ENCODE measurements at places on chromosomes 16 and 17.

DNA sequence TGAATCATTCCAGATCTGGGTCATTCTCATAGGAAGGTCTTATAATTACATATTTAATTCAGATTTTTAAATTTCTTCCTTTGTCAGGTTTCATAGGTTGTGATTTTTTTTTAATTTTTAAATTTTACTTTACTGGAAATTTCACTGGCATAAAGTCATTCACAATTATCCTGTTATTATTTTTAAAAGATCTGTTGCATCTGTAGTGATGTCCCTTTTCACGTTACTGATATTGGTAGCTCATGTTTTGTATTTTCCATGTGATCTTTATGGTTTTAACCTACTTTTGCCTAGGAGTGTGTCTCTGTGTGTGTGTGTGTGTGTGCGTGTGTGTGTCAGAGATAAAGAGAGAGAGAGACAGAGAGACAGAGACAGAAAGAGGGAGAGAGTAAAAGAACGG is 216.6 kb upstream of the KCNJ16 start:
- no peak for DNase-seq

- no peak for DNase-seq
These were observed 10.2 kb downstream of the TOP2A start for GRCh38 chr17:40407460-40407859.

- no peak for DNase-seq
These were observed 37.0 kb upstream of the CDC42EP4 start for GRCh38 chr17:73348829-73349095.

GRCh38 chr16:30184891-30185682 is 1.7 kb downstream of the CORO1A start:
- DNase-seq: no peak

DNA sequence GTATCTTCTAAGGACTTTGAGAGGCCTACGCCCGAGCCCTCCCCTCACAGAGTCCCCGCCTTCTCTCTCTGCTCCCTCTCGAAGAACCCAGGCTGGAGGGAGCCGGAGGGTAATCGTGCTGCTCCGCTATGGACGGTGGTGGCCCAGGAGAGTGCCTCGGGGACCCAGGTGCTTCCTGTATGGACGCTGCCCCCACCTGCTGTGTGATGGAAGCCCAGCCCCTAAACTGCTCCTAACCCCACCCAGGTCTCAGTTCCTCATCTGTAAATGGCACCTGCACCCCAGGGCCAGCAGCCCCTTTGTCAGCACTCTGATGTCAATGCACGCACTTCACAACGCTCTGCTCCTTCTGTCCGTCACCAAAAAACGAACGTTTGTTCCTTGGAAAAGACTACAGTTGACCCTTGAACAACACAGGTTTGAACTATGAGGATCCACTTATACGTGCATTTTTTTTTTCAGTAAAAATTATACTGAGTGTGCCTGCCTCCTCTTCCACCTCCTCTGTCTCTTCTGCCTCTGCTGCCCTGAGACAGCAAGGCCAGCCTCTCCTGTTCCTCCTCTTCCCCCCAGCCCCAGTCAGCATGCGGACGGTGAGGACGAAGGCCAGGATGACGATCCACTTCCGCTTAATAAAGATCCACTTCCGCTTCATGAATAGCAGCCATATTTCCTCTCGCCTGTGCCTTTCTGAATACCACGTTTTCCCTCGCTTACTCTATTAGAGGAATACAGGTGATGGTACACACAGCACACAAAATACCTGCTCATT is 118.3 kb downstream of the BANP start:
- DNase-seq: no peak

DNA sequence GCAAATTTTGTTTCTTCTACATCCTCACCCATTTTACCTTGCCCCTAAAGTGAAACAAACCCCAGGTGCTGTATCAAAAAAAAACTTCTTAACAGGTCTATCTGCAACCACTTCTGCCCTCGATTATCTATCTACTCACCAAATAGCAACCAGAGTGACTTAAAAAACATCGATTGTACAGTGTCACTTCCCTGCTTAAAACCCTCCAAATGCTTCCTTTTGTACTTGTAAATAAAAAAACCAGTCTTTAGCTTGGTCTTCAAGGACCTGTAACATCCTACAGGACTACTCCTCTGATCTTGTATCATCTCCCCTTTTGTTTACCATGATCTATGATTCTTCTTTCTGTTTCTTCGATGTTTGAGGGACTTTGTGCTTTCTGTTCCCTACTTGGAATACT is 82.7 kb upstream of the CORO6 start:
- DNase-seq: no peak

GRCh38 chr17:258906-259305 is 77.5 kb upstream of the DOC2B start:
- DNase-seq: no peak

DNA sequence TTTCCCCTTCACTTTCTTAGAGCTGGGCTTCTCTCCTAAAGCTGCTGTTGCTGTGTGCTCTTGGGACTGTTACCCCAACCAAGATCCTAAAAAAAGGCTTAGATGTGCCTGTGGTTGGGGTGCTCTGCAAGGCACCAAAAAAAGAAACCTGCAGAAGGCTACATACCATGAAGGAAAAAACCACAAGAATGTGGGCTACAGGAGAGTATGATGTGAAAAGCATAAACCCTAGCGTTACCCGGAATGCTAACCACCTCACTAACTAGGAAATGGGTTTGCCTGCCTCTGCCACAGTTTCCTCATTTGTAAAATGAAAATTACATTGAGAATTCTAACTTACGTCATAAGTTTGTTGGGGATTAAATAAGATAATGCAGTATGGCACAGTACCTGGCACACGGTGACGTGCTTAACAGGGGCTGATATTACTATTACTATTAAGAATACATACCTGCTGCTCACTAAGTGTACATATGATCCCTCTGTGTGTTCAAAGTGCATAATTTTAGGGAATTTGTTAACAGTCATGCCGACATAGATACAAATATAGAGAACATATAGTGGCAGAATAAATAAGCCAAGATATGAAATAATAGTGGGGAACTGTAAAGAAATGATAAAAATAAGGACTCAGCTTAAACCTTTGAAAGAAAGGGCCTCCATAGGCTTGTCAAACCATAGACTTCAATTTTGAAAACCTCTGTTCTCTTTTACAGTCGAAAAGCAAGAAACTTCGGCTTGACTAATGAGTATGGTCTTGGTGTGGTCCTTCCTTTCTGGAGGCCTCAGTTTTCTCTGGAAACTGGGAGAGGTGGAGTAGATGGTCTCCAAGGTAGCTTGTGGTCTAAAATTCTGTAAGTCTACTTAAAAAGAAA is 177.8 kb upstream of the TBX2 start:
- DNase-seq: no peak

GRCh38 chr17:51500454-51500853 is 240.1 kb downstream of the UTP18 start:
- no peak for DNase-seq

GRCh38 chr16:67533024-67533560 is 4.5 kb downstream of the RIPOR1 start:
- no peak for DNase-seq

GRCh38 chr17:44310188-44310587 is 1.8 kb downstream of the RUNDC3A start:
- DNase-seq: no peak

- DNase-seq: no peak
These were observed 36.2 kb downstream of the NDE1 start for GRCh38 chr16:15686287-15686686.

DNA sequence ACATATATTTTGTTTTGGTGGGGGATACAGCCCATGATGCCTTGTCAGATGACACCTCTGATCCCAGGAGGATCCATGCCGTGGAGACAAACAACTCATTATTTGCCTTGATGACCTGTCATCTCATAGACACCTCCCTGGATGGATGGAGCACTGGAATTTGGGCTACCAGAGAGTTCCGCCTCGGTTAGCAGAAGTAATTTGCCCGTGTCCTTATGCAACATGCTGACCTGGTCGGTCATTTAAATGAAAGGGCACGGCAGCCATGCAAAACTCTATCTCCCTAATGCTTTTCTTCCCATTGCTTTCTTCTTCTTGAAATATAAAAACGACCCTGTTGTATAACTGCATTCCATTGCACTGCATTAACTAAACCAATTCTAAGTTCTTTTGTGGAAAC is 145.3 kb downstream of the GRIN2A start:
- DNase-seq: no peak

- no peak for DNase-seq
These were observed 39.4 kb downstream of the LITAF start for GRCh38 chr16:11547118-11547916.

DNA sequence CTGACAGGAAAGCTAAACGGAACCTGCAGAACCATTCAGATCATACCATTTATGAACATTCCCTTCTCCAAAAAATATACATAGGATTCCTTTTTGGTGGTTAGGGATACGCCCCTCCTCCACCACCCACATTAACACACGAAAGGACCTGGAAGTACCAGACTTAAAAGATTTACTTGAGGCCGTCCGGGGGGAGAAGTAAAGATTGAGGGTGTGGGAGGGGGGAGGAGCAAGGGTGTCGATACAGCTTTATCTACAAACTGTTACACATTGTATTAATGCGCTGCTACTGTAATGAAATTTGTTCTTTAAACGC is 537 bp downstream of the PALB2 start:
- DNase-seq: no peak

- no peak for DNase-seq
These were observed 161.9 kb downstream of the WSCD1 start for GRCh38 chr17:6231886-6232731.

- DNase-seq: no peak
These were observed 4.6 kb downstream of the PRSS33 start for GRCh38 chr16:2782583-2783351.

DNA sequence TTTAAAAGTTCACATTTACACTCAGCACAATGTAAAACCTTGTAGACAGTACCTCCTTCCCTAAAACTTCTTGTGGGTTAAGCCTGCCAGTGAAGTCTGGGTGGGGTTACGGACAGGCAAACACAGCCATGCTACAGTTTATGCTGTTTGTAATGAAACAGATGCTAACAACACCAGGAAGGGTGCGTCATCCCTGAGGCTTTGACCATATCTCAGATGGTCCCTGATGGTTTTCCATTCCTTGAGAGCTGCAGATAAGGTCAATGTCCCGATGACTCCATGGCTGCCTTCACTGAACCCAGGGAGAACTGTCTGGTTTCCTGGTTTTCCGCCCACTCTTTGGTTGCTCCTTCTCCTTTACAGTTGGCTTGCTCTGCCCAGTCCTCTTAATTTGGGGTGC is 29.1 kb downstream of the GAS7 start:
- no peak for DNase-seq

DNA sequence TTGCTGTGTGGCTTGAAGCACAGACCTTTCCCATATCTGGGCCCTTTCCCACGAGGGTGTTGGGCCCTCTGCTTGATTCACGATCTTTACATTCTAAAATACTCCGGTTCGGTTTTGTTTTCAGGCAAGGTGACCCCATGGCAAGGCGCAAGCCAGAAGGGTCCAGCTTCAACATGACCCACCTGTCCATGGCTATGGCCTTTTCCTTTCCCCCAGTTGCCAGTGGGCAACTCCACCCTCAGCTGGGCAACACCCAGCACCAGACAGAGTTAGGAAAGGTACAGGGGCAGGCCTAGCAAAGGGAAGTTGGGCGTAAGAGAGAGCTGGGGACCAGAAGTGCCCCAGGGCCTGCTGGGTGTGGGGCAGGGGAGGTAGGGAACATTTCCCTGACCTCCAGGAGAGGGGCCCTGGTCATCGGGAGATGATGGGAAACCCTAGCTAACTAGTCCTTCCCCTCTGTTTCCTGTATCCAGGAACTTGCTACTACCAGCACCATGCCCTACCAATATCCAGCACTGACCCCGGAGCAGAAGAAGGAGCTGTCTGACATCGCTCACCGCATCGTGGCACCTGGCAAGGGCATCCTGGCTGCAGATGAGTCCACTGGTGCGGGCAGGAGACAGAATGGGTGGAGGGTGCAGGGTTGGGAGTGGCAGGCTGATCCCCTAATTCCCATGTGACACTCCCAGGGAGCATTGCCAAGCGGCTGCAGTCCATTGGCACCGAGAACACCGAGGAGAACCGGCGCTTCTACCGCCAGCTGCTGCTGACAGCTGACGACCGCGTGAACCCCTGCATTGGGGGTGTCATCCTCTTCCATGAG is 1.4 kb downstream of the ALDOA start:
- DNase-seq: no peak

DNA sequence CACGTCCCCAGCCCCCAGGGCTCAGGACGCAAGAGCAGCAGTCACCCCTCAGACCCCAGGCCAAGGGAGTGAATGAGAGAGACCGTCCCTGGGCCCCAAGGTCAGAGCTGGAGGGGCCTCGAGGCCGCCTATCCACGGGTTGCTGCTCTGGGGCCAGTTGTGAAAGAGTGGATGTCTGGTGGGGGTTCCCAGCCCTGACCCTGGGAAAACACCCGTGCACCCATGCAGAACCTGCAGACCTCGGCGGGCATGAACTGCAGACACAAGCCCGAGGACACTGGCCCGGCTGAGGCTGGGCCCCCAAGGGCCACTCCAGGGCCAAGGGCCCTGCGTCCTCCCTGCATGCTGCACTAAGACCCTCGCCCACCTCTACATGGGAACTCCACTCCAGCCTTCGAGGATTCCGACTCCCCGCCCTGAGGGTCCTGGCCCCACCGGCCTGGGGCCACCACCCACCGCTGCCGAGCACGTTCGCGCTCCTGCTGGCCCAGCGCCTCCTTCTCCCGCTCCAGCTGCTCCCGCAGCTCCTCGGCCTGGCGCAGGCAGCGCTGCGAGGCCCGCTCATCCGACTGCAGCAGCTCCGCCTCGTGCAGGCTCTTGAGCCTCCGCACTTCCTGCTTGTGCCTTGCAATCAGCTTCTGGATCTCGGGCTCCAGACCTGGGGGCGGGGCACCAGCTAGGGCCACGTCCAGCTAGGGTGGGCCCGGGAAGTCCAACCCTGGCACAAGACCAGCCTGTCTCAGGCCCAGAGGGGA is 27.6 kb upstream of the AATK start:
- DNase-seq: no peak

DNA sequence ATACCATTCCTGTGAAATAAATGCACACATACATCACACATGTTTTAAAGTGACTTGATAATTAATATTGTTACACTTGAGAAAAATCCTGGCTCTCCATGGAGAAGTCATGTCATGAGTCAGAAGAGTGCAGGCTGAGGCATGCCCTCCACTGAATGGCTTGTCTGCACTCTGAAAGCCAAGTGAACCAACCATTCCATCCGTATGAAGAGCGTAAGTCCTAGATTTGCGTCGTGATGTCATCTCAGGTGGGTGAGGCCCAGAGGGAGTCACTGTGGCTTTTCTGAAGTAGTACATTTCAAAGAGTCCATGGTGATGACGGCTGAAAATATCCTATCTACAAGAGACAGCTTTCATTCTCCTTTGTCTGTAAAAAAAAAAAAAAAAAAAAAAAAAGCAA is 83.5 kb upstream of the IRX5 start:
- DNase-seq: no peak

DNA sequence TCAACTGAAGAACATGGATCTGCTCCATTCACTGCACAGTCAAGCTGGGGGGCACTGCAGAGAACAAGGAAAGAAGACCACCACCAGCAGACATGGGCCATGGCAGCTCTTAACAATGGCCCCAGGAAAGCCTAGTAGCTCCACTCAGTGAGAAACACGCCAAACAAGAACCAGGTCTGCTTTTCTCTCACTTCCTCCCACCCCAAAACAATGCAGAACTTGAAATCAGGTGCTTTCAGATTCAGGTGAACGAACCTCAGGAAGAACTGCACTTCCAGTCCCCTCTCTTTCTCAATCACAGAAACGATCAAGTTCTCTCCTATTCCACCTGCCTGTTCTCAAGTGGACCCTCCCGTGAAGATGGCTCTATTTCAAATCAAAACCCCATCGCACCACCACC is 155.6 kb downstream of the GRIN2A start:
- DNase-seq: no peak

GRCh38 chr17:19372439-19372838 is 5.9 kb upstream of the MAPK7 start:
- DNase-seq: no peak

- DNase-seq: no peak
These were observed 4.7 kb downstream of the PAFAH1B1 start for GRCh38 chr17:2598166-2598565.
